ENCODE measurements at places on chromosomes 4 and X.

DNA sequence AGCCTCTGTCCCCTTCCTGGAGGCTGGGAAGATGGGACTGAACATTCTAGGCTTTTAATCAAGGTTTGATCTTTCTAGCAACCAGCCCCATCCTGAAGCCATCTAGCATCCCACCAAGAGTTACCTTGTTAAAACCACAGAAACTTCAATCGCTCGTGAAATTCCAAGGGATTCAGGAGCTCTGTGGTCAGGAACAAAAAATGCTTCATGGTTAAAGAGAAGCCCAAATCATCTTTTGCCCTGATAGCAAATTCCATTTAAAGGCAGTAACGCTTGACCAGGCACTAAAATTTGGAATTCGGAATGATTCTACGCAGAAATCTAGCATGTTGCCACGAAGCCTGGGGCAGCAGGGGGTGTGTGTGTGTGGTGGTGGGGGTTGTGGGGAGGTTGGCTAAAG, 47.8 kb downstream of the CASP6 start:
- no peak for DNase-seq

DNA sequence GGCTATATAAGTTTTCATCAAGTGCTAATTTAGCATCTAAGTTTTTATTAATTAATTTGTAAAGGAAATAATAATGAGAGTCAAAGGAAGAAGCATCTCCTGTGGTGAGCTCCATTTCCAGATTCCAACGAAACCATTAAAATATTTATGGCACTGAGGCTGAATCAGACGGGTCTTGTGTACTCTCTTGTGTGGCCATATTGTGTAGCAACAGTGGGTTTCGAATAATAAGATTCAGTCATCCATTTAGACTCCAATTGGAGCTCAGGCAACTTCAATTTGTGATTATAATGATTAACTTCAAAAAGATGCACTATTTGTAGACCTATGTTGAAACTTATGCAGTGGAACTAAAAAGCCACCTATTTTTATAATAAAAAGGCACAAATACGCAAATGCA, 82.4 kb downstream of the SNCA start:
- no peak for DNase-seq

DNA sequence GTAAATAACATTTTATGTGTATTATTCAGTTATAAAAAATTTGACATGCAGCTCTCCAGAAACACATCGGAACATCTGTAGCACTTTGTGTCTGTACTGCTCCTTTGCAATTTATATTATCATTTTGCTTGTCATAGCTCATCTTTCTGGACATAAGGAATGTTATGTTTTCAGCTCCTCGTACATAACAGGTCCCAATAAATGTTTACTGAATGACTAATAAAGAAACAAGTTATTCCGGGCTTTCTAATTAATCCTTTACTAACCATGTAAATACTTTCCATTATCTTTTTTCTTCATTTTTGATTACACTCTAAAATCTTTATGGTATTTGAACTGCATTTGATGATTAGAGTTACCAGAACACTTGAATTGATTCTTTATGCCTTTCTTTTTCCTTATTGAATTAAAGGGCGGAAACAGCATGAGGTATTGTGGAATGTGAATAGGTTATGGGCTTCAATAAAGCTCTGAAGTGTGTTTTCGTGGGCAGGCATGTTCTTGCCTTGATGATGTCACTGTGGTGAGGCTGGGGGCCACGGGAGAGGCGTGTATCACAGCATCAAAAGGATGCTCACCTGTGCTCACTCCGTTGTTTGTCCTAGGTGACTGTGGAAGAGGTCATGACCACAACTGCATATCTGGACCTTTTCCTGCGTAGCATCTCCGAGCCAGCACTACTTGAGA, 131.6 kb downstream of the GATB start:
- no peak for DNase-seq

DNA sequence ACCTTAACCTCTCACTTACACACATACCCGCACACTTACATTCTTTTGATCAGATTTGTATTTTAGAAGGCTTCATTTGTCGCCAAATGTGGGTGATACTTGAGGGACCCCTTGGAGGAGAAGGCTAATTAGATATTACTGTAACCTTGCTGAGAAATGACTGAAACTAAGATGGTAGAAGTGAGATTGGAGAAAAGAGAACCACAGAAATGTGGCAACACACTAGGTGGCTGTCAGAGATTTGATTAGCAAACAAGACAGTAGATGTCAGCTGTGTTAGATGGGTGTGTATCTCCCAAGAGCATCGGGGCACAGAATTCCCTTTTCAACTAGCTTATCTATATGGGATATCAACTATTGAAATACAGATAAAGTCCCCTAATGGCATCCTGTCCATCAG, 149.3 kb upstream of the FABP2 start:
- no peak for DNase-seq

DNA sequence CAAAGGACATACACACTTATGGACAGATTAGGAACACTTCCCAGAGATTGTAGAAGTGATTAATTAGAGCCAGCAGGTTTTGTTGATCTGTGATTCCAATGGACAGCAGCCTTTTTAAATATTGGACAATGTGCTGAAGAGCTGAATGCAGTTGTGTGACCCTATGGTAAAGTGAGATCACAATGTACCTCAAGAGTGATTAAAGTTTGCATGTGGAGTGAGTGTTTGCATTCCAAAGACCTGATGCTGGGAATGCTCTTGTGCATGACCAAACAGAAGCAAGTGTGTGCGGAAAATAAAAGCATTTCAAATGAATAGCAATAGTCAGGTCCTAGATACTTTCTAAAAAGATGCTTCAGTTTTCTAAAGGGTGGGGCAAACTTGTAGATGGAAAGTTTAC, 154.1 kb downstream of the BANK1 start:
- DNase-seq = no peak

GRCh38 chr4:572594-572993, 3.5 kb downstream of the TMEM271 start:
- no peak for DNase-seq

DNA sequence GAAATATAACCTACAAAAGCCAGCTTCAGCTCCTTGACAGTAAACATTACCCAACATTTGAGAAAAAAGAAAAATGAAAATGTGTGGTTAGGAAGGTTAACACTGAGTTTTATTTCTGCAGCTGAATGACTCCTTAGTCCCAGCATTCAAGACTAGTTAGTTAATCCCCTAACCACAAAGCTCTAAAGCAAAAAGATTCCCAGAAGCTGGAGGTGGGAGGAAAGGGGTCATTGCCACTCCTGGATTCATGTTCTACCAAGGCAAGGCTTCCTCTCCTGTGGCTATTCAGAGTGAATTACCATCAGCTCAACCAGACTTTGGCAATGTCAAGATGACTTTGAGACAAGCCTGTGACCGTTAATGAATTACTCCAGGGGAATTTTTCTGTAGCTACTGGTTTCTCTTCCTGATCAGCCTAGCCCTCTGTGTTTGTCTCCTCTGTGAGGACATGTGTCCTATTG, 63.6 kb downstream of the HADH start:
- DNase-seq = no peak

- no peak for DNase-seq
Observed at GRCh38 chrX:38965888-38966287, 164.6 kb downstream of the MID1IP1 start.

- peak; percentile 67 for DNase-seq
Observed at GRCh38 chr4:76305971-76306881, at the start of gene STBD1. STBD1 (plus strand) TSS chr4:76306733; CDS start chr4:76306770, 37 bp downstream.

DNA sequence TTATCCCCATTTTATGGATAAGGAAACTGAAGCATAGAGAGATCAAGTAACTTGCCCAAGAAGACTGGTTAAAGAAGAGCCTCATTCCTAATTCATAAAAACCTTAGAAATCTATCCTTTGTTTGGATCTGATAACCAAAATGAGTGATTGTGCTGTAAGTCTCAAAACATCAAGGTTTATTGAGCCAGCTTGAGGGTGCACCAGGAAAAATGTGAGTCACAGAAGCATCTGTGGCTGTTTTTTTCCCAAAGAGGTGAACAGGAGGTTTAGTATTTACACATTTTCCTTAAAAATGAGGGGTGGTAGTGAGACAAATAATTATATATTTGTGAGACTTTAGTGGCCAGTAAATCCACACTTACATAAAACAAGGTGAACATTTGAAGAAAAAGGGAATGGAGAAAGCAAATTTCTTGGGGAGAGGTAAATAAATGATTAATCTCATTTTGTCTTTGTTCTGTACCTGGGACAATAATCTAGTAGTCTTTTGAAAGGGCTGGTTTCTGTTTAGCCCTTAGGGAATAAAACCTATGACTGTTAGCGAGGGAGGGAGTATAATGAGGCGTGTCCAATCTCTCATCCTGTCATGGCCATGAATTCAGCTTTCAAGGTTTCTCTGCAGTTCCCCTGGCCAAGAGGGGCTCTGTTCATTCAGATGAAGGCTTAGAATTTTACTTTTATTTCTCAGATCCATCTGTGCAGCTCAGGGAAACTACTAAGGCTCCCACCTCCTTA, 12.2 kb upstream of the FMR1 start:
- no peak for DNase-seq

DNA sequence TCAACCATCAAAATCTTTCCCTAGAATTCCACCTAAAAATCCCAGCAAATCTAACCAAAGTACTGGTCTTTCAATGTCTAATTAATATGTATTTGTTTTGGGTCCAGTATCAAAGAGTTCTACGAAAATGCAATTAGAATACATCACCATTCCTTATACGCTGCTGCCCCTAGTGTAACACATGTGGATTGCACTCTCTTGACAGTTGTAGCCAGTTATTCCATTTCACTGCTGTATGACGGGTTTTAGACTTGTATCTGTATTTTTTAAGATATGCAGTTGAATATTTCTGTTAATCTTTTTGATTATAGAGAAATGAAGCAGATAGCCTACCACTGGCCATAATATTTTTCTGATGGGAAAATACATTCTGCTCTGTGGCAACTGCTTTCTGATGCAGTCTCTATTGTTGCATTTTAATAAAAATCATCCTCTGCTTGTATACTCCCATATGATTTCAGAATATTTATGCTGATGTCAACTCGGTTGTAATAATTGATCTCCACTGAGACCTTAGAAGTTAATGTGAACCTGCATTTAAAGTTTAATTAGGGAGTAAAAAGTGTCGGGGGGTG, 17.1 kb upstream of the PAGE2B start:
- peak; percentile 62 for DNase-seq

DNA sequence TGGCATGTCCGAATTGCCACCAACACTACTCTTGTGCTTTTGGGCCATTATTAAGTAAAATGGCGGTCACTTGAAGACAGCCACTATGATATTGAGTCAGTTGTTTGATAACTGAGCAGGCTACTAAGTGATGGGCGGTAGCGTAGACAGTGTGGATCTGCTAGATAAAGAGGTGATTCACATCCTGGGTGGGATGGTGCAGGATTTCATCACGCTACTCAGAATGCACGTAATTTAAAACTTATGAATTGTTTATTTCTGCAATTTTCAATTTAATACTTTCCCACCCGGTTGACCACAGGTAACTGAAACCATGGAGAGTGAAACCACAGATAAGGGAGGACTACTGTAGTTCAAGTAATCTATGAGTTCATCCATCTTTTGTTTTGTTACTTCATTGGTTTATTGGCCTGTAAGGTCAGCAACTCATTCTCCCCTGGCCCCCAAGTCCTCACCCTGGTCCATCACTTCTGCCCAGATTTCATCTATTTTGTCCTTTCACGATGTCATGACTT, 2.9 kb downstream of the ARAF start:
- peak; percentile 57 for DNase-seq

- DNase-seq = no peak
Observed at GRCh38 chr4:137238456-137239162, 293.7 kb downstream of the PCDH18 start.

GRCh38 chr4:39521253-39521919, 5.9 kb downstream of the UGDH start:
- no peak for DNase-seq

GRCh38 chr4:143019351-143019750, 165.4 kb upstream of the USP38 start:
- DNase-seq = no peak

- no peak for DNase-seq
Observed at GRCh38 chrX:69216446-69216845, 51.2 kb upstream of the PJA1 start.

DNA sequence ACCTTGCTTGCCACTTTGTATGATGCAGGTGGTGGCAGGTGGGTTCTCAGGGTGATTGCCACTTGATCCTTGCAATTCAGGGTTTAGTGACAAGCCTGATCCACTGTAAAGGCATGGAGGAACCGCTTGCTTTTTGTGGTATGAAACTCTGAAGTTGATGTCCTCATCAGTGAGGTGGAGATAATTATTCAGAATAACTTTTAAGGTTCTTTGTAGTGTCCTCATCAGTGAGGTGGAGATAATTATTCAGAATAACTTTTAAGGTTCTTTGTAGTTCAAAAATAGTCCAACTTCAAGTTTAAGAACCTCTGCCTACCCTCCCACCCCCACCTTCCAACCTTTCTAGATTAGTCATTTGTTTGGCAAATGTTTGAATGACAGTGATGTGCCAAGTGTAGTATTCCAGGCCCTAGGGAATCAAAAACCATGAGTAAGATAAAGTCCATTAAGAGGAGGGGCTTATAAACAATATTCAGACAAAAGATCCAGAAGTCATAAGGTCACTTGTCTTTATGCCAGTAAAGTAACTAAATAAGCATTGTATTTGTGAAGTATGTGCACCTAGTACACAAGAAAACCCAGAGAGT, 51.2 kb downstream of the DCUN1D4 start:
- no peak for DNase-seq

- DNase-seq = no peak
Observed at GRCh38 chrX:132144061-132144460, 16.2 kb upstream of the FRMD7 start.

GRCh38 chr4:26763648-26764047, 97.0 kb upstream of the STIM2 start:
- DNase-seq = peak; percentile 62

DNA sequence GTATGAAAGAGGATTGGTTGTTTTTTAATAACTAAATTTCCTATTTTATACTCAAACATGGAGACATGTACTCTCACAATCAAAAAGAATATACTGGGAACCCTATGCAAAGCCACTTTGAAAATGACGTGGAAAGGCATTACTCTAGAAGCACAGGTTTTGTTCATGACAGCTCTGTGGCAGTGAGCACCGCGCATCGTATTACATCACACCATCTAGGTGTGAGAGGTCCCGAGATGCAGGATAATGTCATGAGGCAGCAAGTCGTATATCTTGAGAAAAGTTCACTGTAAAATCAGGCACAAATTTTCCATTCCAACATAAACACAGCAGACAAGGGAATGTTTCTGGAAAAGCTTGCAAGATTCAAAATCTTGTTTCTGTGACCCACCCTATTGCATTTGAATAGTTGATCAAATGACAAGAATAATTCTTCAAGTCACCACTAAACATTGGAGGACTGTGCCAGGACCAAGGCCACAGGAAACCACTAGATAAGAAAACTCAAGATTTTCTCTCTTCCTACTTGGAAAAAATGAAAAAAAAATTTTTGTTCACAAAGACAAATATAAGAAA, 127.6 kb downstream of the LDB2 start:
- no peak for DNase-seq

DNA sequence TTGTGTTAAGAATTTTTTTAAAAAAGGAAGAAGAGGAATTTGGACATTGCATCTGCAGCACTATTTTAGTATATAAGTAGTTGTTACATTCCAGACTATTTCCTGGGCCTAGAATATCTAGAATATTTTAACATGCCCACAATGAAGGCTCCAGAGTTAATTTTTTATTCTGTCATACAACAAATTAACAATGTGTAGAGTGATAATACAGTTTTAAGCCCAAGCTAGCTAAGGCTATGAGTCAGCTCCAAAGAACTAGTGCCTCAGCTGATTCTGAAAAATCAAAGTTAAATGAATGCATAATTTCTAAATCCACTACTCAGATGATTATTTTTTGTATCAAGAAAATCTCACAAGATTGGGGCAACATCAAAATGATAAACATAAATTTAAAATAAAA, 231.4 kb downstream of the PRDM5 start:
- DNase-seq = no peak

GRCh38 chrX:118536204-118536603, 40.6 kb downstream of the DOCK11 start:
- no peak for DNase-seq
